ENCODE measurements at places on chromosomes 12 and 14. TPM values are rescaled to one million over a fixed set of nuclear protein-coding genes. Genes with fewer than 3 reads are reported as not detected.

Gene KRT79
- total RNA-seq = not detected

DNA sequence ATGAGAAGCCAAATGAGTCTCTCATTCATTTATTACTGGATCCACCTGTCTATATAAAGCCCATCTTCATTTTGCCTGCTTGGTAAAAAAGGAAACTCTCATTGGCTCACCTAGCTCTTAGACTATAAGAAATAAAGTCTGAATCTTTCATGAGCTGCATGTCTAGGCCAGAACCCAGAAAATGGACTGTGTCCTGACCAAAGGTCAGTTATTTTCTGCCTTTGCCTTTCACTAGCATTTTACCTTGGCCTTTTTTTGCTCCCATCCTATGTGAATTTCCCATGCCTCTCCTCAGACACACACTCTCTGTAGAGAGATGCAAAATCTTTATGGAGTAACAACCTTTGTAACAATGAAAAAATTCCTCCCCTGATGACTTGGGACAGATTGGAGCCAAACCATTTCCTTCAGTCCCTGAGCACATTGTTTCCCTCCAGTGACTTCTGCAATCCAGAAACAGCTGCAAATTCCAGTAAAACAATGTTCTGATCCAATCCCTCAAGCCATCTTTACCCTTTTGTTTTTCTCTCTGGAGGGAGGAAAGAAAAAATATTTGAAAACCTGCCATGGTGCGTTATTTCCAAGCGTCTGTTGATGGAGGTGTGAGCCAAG is 33.6 kb upstream of the MAP3K9 start:
- no peak for DNase-seq

DNA sequence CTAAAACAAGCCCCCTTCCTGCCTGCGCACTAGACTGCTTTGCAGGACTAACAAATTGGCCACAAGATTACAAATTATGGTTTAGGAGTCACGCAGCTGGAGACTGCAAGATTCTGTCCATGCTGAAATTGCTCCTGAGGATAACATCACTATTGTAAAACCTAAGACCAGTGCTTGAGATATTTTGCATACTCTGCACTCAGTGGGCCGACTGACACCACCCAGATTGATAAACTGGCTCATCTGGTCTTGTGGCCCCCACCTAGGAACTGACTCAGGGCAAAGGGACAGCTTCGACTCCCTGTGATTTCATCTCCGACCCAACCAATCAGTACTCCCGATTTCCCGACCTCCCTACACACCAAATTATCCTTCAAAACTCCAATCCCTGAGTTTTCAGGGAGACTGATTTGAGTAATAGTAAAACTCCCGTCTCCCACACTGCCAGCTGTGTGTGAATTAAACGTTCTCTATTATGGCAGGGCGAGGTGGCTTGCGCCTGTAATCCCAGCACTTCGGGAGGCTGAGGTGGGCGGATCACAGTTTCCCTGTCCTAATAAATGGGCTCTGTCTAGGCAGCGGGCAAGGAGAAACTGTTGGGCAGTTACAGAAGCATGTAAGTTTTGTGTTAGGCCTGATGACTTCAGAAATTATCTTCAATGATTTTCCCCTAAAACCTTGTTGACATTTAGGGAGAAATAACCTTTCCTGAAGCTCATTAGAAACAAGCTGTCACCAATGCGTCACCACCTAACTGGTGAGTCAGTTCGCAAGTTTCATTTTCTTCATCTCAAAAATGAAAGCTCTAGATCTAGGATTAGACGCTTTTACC is 5.3 kb upstream of the UBC start:
- DNase-seq = no peak

- DNase-seq = no peak
These were observed 68.2 kb downstream of the FBXW8 start for GRCh38 chr12:116978791-116979508.

Gene MAP3K9
- under 0.01 TPM for total RNA-seq

- DNase-seq = no peak
These were observed 61.5 kb upstream of the PLEKHG7 start for GRCh38 chr12:92641291-92641690.

Gene PLEKHH1
- total RNA-seq = 1.1 TPM

- DNase-seq = peak; percentile 48
These were observed 15.0 kb upstream of the TMEM119 start for GRCh38 chr12:108612788-108613282.

Gene LRRC74A
- total RNA-seq = not detected

GRCh38 chr12:13198876-13199275 is 2.4 kb downstream of the EMP1 start:
- DNase-seq = no peak

- no peak for DNase-seq
These were observed 45.8 kb downstream of the MLXIP start for GRCh38 chr12:122124370-122124769.

DNA sequence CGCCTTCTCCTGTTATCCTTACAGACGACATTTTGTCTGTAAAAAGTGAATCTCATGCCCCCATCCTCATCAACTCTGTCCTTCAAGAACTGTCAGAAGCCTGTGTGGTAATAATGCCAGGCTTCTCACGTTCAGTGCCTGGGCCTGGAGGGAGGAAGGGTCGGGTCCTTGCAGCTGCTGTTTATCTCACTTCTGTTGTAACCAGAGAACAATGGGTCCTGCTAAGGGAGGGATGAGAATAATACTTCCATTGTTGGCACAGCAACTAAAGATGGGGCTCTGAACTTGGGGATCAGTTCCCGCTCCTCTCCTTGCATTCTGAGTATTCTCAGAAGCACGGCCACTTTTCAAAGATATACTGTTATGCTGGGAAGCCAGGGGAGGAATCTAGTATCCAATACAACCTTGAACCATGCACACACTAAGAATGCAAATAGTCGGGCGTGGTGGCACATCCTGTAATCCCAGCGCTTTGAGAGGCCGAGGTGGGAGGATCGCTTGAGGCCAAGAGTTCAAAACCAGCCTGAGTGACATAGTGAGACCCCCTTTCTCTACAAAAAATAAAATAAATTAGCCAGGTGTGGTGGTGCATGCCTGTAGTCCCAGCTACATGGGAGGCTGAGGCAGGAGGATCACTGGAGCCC is 38.8 kb upstream of the NINJ2 start:
- DNase-seq = no peak

Gene KRT76
- total RNA-seq = not detected

Gene CD163L1
- under 0.01 TPM for total RNA-seq

Gene APOF
- total RNA-seq = not detected

Gene OAS3
- 1.8 TPM for total RNA-seq

GRCh38 chr14:34872822-34873588 is 2.2 kb downstream of the BAZ1A start:
- DNase-seq = peak; percentile 60

DNA sequence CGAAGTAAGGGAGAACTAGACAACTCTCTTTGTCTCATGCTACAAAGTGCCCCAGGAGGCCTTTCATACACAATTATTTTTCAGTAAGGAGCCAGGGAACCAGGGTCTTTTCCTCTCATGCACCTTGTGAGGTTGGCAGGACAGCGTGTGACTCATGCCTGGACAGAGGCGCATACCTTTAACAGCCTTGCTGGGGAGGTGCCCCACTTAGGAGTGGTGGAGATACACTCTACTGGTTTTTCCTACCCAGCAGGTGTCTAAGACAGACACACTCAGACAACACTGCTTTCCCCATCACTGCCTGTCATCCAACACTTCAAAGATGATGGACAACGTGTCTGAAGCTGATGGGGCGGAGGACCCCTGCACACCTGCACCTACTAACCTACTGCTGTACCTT is 49.1 kb downstream of the B4GALNT3 start:
- peak; percentile 25 for DNase-seq

Gene KCNMB4
- total RNA-seq = under 0.01 TPM

GRCh38 chr14:91872517-91873470 is 5.5 kb upstream of the TC2N start:
- DNase-seq = no peak

GRCh38 chr14:72444701-72445100 is 449.2 kb downstream of the DPF3 start:
- DNase-seq = no peak

DNA sequence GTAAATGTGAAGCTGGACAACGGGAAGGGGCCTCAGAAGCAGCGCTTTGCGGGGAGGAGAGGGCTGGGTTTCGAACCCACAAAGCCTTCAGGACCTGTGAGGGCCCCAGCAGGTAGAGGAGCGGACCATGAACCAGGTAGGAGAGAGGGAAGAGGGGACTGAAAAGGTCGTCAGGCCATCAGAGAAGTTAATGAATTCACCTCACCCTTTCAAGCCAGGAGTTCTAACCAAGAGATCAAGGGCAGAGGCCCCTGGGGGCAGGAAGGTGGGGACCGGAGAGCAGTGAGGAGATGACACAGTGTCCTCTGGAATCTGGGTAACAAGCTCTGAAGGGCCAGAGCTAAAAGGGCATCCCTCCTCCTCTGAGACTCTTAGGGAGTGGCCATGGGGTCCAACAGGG is 19.4 kb downstream of the SERPINA1 start:
- DNase-seq = no peak

Gene EFS
- total RNA-seq = 9.8 TPM
